ENCODE measurements at places on chromosomes 7 and 10. TPM values are rescaled to one million over a fixed set of nuclear protein-coding genes. Genes with fewer than 3 reads are reported as not detected.

Gene SAP25
- not detected for total RNA-seq

Gene CYP3A7
- total RNA-seq, result 1.1 TPM

Gene TEX36
- not detected for total RNA-seq

Gene EFCAB10
- total RNA-seq, result not detected

Gene UTF1
- not detected for total RNA-seq

Gene SFTPA1
- not detected for total RNA-seq

Gene CNOT4
- total RNA-seq, result 8.0 TPM

Gene SCIN
- not detected for total RNA-seq

Gene UPK3B
- 0.32 TPM for total RNA-seq

Gene DRGX
- total RNA-seq, result not detected

Gene PNLIPRP2
- not detected for total RNA-seq

Gene MBL2
- not detected for total RNA-seq

Gene ZNRF2
- 4.3 TPM for total RNA-seq

Gene GNAT3
- not detected for total RNA-seq

Gene ZC3HAV1L
- 3.8 TPM for total RNA-seq

Gene ADAM12
- 9.1 TPM for total RNA-seq

Gene CNPY1
- not detected for total RNA-seq

Gene PWWP2B
- total RNA-seq, result 9.6 TPM

Gene CPA2
- total RNA-seq, result not detected

Gene VTI1A
- total RNA-seq, result 20.2 TPM

Gene PAPOLB
- total RNA-seq, result under 0.01 TPM

Gene TUBAL3
- not detected for total RNA-seq

Gene GCK
- total RNA-seq, result 3.2 TPM

Gene BAIAP2L1
- 1.3 TPM for total RNA-seq

Gene ANKRD1
- 0.43 TPM for total RNA-seq

Gene GFRA1
- total RNA-seq, result under 0.01 TPM

Gene ELFN1
- total RNA-seq, result 3.0 TPM

Gene HABP2
- total RNA-seq, result not detected

Gene GJD4
- total RNA-seq, result not detected

Gene UCMA
- not detected for total RNA-seq

Gene C10orf53
- not detected for total RNA-seq

Gene WEE2
- not detected for total RNA-seq

Gene LLCFC1
- not detected for total RNA-seq

Gene CUBN
- total RNA-seq, result 2.2 TPM

Gene DNAJC12
- total RNA-seq, result 2.3 TPM

Gene ADCY1
- total RNA-seq, result 3.2 TPM

Gene LIPJ
- total RNA-seq, result 0.16 TPM

Gene DOCK1
- 97.9 TPM for total RNA-seq

Gene GLRX3
- total RNA-seq, result 67.0 TPM
